Activated T-cell treated with anti-CD3 and anti-CD28 coated beads, Interleukin-2, amount 50 U/mL, for 1 hour (primary cell): ENCODE measurements at places on chromosomes 16 and 17.
A peak's percentile ranks its signal among the peaks of the same experiment; 100 is the strongest.

- DNase-seq = peak; percentile 71
These were observed 3.6 kb downstream of the OSGIN1 start for GRCh38 chr16:83956336-83957289.

- peak; percentile 57 for DNase-seq
These were observed 9.4 kb downstream of the KRT33A start for GRCh38 chr17:41340934-41341861.

DNA sequence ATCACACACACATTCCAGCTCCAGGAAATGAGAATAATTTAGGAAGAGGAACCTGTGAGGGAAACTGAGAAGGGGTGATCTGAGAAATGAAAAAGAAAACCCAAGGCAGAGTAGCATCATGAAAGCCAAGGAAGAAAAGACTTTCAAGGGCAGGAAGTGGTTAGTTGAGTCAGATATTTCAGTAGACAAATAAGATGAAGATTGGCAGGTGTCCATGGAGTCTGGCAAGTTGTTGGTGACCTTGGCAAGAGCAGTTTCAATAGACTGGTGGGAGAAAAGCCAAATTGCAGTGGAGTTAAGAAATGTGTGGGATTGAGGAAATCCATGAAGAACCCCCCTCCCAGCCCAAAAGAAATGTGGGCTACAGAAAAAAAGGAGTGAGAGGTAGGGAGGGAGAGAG, 10.7 kb downstream of the GNAO1 start:
- no peak for DNase-seq

DNA sequence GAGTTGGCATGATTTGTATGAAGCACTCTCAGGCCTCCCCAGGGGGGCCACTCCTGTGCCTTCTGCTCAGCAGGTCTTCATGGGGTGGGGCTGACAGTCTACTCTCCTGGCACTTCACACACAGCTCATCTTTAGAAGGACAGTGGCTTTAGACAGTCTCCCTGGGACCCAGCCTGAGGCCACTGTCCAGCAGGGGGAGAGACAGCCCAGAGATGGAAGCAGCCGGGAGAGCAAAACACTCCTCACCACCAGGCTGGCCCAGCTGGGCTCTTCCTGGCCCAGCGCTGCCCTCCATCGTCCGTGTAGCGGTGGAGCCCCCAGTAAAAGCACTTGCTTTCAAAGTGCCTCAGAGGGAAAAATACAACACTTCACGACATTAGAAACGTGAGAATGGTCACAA, 62.0 kb upstream of the CRHR1 start:
- DNase-seq = no peak

GRCh38 chr17:7549401-7550055, 670 bp downstream of the TNFSF12 start:
- no peak for DNase-seq

DNA sequence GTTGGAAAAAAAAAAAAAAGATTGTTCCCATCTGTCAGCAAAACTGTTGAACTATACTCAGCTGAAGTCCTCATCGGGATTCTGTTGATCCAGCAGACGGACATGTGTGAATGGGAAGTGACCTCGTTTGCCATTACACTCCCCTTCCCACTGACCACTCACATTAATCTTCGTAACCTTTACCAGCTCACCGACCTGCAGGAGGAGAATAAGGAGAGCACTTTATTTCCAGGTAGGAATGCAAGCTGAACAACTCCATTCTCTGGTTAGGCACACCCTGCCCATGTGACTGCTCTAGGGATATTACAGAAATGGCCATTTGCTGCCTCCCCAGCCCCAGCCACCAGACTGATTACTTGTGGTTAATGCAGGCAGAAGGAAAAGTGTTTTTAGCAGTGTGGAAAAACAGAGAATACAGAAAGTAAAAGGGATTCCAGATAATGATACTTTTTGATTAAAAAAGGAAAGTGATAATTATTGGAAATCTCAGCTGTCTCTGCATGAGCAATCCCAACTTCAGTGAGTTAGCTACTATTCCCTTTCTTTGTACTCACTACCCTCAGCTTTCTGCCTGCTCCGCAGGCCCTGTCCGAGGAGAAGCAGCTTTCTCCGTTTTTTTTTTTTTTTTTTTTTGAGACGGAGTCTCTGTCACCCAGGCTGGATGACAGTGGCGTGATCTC, 23.6 kb upstream of the YWHAE start:
- no peak for DNase-seq

- no peak for DNase-seq
These were observed 14.7 kb downstream of the PHKB start for GRCh38 chr16:47475786-47476185.

GRCh38 chr17:35073183-35073790, 9.8 kb upstream of the RFFL start:
- no peak for DNase-seq

GRCh38 chr17:39750131-39751015, 12.6 kb downstream of the GRB7 start:
- no peak for DNase-seq

DNA sequence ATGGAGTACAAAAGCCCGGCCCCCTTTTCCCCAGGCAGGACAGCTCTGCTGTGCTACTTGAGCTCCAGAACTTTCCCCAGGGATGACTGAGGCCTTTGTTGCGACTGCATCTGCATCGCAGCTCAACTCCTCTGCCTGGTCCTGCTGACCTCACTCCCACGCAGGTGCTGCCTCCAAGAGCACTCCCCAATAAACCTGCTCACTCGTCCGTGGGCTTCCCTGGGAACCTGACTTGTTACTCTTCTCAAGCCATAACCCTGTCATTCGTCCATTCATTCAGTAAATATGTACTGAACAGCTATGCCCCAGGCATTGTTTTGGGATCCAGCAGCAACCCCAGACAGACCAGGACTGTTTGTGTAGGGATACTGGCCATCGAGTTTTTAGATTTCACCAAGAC, 11.6 kb upstream of the RMI2 start:
- no peak for DNase-seq

DNA sequence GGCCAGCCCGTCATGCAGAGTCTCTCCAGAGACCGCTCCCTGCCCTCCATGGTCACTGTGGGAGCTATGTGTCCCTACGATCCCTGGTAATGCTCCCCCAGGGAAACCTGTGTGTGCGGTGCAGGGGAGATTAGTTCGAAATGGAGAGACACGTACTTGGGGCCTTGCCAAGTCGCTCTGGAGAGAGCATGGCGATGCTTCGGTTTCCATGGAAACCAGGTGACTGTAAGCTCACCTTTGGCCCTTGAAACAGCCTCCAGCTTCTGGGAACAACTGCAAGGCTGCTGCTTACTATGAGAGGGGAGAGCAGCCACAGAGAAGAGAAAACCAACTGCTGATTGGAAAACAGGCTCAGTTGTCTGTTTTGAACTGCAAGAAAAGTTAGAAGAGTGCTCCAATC, 879.7 kb upstream of the EEF2KMT start:
- DNase-seq = no peak

GRCh38 chr17:74118504-74118903, 85.0 kb upstream of the RPL38 start:
- DNase-seq = no peak

DNA sequence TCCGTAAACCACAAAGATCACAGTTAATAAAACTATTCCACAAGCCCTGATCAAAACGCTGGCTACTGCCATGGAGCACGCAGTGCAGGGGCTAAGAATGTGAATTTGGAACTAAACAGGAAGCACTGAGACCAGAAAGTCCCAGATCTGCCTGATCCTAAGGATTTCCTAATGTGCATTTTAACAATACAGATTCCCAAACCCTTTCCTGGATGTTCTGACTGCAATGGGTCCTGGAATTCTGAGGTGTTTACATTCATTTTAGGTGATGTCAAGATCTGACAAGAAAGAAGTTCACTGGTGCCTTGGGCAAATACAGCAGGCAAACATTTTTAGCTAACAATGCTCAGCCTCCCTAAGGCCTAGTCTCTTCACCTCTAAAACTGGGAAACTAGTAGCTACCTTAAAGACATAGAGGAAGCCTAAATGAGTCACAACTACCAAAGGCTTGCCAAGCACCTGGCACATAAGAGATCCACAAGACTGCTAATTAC, 10.3 kb downstream of the NSMCE1 start:
- DNase-seq = no peak

DNA sequence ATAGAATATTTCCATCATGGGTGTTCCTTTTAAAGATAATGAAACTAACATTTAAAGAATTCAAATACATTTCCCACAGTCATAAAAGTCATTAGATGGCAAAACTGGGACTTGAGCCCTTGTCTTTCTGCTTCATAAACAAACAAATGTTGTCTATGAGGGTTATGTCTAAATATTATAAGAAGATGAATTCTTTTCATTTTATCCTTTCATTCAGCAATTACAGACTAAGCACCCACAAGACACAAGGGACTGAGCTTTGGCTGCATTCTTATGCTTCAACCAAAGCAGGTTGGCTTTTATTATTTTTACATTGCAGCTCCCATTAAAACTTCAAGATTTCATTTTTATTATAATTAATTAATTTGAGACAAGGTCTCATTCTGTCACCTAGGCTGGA, 14.9 kb downstream of the SARM1 start:
- DNase-seq = no peak

GRCh38 chr16:84918006-84918909, 93.1 kb downstream of the ZDHHC7 start:
- no peak for DNase-seq

DNA sequence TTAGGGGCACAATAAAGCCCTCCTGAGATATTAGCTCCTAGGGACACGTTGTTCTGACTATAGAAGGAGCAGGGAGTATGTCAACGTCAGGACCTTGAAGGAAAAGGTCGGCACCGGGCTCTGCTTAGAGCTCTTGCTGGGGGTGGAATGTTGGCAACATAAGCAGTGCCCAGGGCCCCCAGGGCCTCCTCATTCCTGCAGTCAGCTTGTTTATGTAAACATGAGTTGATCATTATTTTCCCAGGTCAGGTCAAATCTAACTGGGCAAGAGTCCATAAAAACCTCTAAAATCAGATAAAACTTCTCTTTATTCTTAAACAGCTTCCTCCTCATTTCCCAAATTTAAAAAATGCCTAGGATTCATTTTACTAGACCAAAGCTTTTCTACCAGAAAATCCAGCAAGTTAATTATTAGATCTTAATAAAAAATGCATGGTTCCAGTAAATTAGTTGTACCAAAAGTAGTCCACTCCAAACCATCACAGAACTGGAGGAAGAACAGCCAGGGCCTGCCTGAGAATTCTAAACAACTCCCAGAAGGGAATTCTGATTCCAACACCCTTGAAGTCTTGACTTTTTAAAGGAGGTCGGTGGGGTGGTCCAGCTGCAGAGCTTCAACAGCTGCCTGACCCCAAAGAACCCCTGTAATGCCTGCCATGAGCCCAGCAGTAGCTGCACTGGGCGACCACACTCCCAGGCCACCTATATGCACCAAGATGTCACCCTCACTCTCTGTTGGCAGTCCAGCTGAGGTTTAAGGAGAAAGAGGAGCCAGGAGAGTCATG, 54.3 kb downstream of the AMFR start:
- no peak for DNase-seq

DNA sequence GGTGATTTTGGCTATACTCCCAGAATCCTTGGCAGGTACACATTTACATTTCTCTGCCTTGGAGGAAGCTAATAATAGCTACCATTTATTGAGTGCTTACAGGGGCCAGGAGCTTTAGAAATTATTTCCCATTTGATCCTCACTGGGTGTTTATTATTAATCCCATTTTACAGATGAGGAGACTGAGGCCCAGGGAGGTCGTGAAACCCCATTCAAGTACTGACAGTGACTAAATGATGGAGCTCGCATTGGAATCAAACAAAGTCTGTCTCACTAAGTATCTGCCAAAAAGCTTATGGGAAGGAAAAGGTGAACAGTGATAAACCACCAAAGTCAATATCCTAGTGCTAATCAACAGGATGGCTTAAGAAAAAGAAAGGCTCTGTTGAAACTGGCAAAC, 33.3 kb upstream of the XYLT1 start:
- DNase-seq = no peak

GRCh38 chr16:53290520-53290919, 143.8 kb upstream of the RBL2 start:
- DNase-seq = no peak

GRCh38 chr17:36524428-36524876, 10.2 kb downstream of the MYO19 start:
- no peak for DNase-seq

DNA sequence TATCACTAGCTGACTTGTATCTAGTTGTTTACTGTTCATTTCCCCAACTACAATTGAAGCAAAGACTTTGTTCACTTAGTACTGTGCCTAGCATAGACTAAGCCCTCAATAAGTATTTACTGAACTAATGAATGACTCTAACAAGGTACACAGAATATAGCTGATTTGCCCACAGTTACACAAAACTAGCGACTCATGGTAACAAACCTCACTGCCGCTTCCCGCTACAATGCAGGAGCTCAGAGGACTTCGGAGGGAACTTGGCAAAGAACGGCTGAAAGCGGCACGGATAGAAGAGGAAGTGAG, 524 bp downstream of the EFTUD2 start:
- DNase-seq = no peak

DNA sequence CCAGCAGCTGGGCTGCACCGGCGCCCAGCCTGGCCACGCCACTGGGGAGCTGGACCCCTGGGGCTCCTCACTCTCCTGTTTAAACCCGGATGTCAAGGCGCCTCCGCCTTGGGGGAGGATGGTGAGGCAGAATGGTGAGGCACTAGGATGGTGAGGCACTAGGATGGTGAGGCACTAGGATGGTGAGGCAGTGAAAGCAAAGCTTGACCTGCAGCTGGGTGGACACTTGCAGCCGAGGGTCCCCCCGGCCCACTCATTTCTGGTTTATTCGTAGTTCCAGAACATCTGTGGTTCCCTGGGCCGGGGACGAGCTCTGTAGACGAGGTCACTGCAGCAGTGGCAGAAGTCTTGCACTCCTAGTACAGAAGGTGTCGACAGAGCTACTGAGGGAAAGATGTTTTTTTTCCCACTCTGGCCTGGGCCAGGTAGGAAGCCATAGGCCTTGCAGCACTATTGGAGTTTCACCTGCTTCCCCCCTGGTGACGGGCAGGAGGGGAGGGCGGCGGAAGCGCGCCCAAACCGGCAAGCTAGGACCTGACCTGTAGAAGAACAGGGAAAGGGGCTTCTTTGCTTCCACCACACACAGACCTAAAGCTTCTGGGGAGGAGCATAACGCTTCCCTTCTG, 1.1 kb upstream of the HNF1B start:
- DNase-seq = no peak

- DNase-seq = no peak
These were observed 4.3 kb downstream of the SPDYE4 start for GRCh38 chr17:8753976-8754440.
